ENCODE measurements at places on chromosomes 1 and 21.

GRCh38 chr1:153395136-153395685 lies 4.3 kb upstream of the S100A8 start:
- no peak for DNase-seq

DNA sequence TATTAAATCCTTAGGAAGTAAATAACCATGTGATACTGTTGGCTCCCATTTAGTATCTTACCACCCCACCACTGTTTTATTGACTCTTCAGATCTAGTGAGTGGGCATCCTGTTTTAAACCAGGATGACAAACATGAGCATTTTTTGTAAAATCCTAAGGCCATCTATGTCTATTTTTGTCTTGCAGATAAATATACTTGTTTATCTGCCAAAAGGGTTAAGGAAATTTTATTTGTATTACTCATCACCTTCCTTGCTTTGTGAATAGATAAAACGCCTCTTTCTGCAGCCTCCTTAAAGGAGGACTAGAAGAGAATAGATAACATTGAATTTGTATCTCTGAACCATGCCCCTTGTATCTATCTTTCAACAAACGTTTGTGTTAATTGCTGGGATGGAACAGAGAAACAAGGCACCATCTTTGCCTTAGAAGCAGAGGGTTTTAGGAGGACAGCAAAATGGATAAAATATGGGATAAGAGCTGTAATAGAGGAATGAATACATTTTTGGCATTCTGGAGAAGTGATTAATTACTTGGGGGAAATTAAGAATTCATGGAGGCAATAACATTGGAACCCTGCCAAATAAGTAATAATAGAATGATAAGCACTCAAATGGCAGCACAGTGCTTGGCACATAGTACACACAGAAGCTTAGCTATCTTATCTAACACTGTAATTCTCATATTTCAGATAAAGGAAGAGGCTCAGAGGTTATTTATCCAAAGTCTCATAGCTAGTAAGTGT lies 14.7 kb downstream of the YTHDF2 start:
- DNase-seq = no peak

GRCh38 chr1:28374297-28374696 lies 4.8 kb downstream of the PHACTR4 start:
- no peak for DNase-seq

DNA sequence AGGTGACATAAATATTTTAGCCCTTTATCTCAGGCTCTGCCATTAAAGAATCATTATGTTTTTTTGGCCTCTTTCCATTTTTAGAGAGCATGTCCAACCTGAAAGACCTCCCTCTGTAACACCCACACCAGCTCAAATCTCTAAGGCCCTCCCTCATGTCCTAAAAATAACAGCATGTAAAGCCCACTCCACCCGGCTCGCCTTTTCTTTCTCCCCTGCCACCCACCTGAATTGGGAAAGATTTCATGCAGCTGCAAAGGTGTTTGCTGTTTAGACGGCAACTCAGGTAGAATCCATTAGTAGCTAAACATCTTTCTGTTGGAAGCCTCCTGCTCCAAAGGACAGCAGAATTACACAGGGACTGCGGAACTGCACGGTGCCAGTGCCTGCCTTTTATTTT lies 79.9 kb downstream of the DMRTA2 start:
- no peak for DNase-seq

Measured in CD4-positive, alpha-beta T cell treated with Interleukin-2 at 100 ng/mL for 4 hours (primary cell).